ENCODE measurements at places on chromosomes 3 and 15.

DNA sequence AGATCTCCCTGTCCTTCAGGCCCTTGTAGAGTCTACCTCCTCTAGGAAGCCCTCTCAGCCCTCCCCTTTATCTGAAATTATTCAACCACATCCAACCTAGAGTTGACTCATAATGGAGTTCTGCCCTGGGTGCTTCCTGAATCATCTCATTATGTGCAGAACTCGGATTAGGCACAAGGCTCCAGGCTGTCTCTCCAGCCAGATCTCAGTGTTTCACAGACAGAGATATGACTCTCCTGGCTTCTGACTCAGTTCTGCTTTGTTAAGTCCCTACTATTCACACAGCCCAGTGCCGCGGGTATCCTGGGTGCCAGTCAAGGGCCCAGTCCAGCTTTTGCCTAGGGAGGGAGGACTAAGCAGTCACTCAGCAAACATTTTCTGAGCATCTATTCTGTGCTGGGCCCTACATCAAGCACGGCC, 9.3 kb downstream of the STRA6 start:
- DNase-seq, result peak; percentile 19

DNA sequence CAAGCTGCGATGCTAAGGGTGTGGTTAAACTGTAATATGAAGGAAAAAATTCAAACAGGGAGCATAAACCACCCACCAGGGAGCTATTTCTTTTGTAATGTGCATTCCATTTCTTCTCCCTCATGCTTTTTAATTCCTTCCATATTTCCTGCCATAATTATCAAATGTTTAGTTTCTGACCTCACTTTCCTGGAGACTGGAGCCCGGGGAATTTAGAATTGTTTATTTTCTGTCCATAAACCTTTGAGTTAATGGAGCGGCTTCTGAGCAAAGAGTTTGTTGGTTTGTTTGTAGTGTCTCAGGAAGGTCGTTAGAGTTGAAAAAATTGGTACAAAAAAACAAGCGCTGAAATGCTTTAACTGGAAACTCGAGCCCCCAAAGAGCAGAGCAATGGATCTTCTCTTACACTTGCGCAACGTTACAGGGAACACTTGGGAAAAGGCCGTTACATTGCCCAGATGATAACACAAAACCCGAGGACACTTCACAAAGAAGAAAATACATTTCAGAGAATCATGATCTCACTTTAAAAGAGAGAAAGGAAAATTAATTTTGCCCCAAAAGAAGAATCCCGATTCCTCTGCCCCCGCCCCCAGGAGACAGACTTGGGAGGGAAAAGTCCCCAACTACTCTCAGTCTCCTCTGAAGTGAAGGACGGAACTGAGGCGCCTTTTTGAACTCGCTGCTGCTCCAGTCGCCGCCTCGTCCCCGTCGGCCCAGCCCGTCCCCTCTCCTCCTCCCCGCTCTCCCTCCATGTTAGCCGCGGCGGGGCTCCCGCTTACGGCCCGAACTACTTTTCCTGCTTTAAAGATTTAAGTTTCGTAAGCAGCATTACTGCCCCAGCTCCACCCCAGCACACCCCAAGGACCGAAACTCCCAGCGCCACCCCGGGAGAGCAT, 842 bp downstream of the FSTL1 start:
- DNase-seq, result peak; percentile 44

DNA sequence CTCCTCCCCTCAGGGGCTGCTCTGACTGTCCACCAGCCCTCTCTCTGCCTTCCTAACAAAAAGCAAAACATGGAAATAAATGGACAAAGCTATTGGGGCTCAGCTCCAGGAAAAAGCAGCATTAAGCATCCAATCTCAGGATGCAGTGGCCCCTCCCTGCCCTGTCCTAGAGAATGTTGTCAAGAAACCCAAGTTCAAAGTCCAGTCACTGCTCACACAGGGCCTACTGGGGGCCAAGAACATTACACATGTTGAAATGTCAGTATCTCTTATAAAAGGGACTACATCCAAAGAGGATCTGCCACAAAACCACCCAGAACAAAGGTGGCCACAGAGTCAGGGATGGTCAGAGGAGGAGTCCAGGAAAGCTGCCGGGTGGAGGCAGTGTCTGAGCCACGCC, 7.6 kb upstream of the GRIP2 start:
- no peak for DNase-seq

DNA sequence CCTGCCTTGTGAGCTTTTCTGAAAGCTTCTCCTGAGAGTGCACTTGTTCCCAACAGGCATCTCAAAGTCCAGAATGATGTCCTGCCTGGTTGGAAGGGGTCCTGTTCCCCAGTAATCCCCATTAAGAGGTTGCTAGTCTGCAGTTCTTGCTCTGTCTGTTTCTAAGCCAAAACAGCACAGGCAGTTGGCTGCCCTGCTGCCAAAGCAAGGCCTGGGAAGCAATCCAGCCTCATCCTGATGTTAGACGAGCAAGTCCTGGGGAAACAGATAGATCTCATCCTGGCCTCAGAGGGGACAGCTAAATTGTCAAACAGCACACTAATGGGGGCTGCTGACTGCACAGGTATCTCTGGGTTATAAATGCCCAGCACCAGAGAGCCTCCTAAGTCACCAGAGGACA, 198.0 kb downstream of the EPHB1 start:
- DNase-seq, result no peak

GRCh38 chr3:58720526-58720925, 54.0 kb upstream of the FAM3D start:
- no peak for DNase-seq

GRCh38 chr3:16828815-16829214, 55.9 kb upstream of the PLCL2 start:
- DNase-seq, result no peak

GRCh38 chr3:8662594-8662993, 18.0 kb upstream of the SSUH2 start:
- no peak for DNase-seq

GRCh38 chr3:178367817-178368617, 168.2 kb upstream of the KCNMB2 start:
- no peak for DNase-seq

- DNase-seq, result no peak
These were observed 12.0 kb upstream of the ZNF592 start for GRCh38 chr15:84736375-84736774.

DNA sequence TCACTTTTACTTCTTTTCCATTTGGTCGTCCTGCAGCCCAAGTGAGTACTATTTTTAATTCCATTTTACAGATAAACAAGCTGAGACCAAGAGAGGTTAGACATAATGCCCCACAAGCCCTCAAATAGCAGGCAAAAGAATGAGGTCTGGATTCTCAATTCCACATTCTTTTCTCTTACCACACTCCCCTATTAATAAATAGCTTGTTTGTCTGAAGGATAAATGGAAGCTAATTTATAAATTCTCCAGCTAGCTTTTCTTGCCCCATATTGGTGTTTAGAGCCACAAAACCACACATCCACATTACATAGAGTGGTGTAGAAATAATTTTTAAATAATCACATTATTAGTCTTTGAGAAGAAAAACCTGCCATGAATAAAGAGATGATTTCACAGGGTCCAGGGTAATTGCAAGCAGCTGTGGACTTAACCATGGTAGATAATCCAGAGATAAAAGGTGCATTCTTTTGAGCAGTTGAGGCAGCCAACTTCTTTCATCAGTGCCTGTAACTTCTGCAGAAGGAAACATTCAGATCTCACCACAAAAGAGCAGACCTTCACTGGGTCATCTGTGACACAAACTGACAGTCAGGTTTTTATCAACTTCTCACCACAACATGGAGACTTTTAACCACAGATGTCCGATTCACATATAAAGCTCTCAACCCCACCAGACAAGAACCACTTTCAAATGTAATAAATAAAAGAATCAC, 313.4 kb upstream of the STT3B start:
- DNase-seq, result no peak

DNA sequence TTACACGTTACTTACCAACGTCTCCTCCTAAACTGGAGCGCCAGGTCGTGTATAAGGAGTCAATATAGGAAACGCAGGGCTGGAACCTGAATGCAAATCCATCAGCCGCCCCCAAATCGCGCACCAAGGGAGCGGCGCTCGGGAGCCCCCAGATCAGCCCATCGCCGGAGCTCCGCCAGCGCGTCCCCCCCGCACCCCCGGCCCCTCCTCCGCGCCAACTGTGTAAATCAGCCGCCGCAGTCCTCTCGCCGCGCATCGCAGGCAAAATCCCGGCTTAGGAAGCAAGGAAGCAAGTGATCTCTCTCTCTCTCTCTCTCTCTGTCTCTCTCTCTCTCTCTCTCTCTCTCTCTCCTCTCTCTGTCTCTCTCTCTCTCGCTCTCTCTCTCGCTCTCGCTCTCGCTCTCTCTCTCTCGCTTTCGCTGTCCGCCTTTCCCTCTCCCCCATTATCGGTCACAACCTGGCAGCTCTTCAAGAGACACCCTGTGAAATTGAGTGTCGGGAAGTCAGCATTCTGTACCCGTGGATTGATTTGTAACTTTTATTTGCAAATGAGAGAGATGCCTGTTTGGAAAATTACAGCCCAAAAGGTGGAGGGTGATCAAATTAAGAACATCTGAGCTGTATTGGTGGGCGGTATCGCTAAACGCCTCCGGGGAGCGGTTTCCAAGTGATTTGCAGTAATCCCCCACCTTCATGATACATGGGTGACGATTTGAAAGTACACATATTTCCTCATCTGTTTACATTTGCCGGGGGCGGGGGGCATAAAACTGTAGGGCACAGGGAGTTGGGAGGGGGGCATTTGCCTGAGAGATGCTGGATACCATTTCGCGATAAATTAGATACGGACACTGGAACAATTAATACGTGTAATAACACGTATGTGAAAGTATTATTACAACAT, 645 bp upstream of the SLITRK3 start:
- DNase-seq, result peak; percentile 35

DNA sequence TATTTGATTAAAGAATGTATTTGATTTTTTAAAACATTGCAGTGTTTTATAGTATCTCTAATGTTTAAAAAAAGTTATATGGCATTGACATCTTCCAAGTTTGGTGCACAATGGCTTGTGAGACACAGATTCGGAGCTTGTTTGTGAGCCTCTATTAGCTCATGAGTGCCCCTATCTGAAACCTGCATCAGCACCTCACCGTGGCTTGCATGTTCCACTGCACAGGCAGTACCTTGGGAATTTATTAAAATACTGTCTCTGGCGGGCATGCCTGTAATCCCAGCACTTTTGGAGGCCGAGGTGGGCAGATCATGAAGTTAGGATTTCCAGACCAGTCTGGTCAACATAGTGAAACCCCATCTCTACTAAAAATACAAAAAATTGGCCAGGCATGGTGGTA, 6.8 kb upstream of the RTP2 start:
- no peak for DNase-seq

GRCh38 chr3:110995461-110996231, 76.0 kb upstream of the NECTIN3 start:
- no peak for DNase-seq

- DNase-seq, result no peak
These were observed 127.2 kb downstream of the SLCO3A1 start for GRCh38 chr15:91980502-91981267.

DNA sequence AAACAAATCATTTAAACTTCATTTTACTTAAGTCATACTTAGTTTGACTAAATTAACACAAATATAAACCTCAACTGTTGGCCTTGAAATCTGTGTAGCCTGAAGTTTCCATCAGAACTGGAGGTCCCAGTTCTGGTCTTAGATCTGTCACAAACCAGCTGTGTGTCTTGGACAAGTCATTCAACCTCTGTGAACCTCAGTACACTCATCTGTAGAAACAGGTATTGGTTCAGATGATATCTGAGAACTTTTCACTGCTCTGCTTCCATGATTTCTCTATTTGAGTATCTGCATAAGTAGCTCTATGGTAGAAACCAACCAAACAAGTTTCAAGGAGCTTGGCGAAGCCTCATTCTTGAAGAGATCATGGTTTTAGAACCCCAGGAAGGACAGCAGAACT, 60.4 kb upstream of the SLC2A2 start:
- no peak for DNase-seq

DNA sequence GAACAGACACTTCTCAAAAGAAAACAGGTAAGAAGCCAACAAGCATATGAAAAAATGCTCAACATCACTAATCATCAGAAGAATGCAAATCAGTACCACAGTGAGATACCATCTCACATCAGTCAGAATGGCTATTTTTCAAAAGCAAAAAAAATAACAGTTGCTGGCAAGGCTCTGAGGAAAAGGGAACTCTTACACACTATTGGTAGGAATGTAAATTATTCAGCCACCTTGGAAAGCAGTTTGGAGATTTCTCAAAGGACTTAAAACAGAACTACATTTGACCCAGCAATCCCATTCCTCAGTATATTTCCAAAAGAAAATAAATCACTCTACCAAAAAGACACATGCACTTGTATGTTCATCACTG, 95.6 kb downstream of the APBA2 start:
- no peak for DNase-seq

DNA sequence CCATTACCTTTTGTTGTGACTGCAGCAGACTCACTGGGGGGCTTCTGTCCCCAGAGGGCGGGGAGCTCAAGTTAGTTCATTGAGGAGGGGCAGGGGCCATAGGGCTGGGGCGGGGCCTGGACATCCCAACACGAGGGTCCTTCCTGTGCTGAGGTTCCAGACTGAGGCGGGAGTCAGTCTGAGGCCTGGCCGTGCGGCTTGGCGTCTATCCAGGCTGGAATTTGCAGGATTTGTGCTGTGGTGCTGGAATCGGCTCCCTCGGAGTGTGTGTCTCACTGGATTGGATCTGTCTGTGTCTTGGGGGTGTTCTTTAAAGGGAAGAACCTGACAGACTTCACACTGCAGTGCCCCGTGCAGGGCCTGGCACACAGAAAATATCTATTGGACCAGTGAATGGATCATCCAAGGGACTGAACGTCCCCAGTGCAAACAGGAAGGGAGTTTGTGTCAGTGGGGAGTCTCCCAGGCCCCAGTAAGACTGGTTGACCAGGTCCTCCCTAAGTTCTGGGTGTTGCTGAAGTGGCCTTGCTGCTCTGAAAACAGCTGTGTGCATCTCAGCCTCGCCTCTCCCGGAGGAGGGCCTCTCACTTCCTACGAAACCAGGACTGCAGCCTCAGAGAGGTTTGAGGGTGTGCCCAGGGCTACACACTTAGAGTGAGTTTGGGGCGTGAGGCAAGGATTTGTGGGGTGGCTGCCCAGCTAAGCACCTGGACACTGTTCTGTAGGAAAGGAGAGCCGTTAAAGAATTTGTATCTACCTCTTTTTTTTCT, 26.1 kb downstream of the GOLGA6L2 start:
- DNase-seq, result no peak

DNA sequence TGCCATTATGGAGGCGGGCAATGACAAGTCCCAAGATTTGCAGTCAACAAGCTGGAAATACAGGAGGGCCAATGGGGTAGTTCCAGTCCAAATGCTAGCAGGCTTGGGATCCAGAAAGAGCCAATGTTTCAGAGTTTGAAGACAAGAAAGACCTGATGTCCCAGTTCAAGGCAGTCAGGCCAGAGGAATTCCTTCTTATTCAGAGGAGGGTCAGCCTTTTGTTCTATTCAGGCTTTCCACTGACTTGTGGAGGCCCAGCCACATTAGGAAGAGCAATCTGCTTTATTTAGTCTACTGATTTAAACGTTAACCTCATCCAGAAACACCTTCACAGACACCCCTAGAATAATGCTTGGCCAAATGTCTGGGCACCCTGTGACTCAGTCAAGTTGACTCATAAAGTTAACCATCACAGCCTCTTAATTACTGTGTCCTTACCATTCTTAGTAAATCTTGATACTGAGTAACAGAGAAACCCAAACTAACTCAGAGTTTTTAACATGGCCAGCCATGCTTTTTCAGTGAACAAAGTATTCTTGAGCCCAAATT, 50.9 kb upstream of the NPHP3 start:
- DNase-seq, result no peak

- no peak for DNase-seq
These were observed 58.9 kb upstream of the SLC6A6 start for GRCh38 chr3:14343338-14344112.

Data from head of caudate nucleus (tissue), 42 donors.